Fibroblast of skin of left quadriceps (primary cell): ENCODE measurements at places on chromosomes 13 and 19.

GRCh38 chr13:33147832-33148231 lies 131.6 kb downstream of the KL start:
- DNase-seq: no peak

DNA sequence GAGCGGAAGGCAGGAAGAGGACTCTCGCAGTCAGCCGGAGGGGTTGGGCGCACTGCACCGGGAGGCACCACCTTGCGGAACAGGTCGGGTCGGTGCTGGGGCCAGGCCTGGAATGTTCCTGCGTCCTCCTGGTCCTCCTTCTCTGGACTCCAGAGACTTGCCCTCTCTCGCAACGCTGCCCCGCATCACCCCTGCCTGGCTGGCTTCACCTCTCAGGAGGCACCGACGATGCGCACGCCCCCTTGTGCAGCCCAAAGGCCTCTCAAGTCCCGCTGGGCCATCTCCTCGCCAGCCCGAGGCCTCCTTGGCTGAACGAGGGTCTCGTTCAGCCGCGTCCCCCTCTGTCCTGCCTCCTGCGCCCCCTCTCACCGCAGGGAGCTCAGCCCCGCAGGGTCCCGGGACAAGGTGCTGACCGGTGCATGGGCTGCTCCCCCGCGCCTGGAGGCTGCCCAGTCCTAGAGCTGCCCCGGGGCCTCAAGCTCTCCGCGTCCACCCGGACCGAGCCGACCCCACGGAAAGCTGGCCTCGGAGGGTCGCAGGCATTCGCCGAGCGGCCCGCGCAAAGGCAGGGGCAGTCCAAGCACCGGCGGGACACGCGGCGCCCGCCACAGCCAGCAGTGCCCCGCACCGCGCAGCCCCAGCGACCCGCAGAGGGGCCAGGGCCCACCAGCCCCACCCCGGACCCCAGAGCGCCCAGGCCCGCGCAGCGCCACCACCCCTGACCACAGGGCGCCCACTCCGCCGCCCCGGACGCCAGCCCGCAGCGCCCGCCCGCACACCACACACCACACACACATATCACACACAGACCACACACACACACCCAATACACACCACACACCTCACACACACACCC lies 133.8 kb downstream of the CRYL1 start:
- no peak for DNase-seq

DNA sequence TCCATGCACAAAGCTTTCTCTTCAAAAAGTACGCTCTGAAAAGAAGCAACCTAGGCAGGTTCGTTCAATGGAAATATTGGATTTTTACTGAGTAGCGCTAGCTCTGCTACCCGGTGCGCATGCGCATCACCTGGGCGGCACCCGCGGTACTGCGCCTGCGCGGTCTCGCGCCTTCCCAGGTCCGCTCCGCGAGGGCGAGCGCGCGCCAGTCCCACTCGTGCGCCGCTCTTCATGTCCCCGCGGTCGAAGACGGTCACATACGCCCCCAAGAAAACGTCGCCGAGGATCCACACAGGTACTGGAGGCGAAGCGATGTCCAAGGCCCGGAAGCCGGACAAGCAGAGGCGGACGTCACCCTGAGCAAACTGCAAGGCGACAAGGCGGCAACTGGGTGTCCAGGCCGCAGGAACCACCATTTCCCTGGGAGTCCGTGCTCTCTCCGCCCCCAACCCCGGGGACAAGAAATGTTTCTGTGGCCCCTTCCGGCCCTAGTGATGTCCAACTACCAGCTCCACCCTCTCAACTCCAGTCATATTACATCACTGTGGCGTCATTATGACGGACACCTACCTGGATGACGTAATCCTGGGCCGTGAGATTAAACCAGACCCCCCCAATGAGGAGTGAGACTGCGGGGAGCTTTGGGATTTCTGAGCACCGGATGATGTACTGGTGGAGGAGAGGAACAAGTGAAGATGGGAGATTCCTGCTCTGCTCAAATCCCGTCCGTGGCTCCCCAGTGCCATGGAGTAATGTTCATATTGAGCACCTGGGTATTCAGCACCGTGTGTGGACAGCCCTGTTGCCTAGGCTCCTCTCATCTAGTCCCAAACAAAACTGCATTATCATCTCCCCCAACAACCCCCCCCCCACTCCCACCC lies 4.8 kb upstream of the KCNC3 start:
- DNase-seq: no peak

GRCh38 chr19:49937750-49938381 lies 8.6 kb upstream of the NUP62 start:
- DNase-seq: peak; percentile 26

DNA sequence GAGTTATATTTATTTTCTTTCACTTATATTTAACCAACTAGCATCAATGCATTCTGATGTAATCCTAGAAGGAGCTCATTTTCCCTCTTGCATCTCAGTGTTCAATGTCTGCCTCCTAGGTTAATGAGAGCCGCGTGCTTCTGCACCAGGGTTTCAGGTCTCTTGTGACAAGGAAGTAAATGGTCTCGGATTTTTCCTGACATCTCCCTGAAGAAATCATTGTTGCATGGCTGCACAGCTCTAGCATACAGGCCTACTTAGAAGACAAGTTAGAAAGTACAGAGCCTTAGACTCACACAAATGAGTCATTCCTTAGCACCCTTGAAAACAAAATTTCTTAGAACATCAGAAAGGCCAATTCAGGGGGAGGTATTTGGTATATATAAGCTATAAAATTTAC lies 57.2 kb upstream of the KLF12 start:
- DNase-seq: no peak

DNA sequence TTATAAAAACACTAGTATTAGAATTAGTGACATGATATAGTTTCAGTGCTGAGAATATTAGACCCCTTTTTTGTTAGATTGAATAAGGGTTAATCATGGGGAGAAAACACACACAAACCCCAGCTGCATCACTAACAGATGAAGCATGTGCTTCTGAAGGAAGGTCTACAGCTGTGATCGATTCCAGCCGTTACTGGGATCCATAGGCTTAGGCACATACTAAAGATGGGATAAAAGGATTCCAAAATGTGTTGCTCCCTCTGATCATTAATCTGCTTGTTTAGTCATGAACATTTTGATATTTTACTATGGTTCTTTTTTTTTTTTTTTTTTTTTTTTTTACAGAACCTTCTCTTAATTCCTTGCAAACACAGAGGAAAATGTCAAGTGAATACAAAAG lies 1591.3 kb downstream of the EFNB2 start:
- DNase-seq: no peak

DNA sequence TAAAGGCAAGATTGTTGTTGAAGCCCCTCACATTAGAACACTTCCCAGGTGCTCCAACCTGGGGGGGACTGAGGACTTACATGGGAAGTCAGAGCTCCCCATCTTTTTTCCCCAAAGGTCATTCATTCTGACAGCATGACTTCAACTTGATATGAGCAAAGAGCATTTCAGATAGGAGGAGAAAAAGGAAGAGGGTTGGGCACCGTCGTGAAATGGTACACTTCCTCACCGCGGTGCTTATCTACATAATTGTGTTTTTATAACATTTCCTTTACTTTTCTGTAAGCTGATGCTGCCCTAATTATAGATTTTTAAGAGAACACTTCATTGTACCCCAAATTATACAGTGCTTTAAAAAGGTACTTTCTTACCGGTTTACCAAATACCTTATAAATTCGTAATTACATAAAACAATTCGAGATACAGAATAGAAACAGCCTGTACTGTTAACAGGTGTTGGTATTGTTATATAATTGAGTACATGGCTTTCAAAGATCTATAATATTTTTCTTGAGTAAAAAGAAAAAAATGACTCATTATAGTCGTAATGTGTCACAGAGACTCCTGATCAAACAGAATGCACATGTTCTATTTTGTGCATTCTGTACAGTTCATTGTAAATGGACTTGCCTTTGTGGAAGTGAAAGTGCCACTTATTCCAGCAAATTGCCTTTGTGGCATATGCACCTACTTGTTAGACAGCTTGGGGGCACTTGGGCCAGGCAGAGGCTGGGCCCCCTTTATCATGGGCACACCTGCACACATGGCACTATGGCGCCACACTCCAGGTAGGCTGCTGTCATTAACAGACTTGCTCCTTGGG lies 81.8 kb downstream of the GGACT start:
- DNase-seq: no peak

- DNase-seq: no peak
Measured at GRCh38 chr19:19214159-19214490, 2.4 kb downstream of the NCAN start.

- DNase-seq: no peak
Measured at GRCh38 chr13:97134364-97135095, 87.6 kb upstream of the MBNL2 start.

- no peak for DNase-seq
Measured at GRCh38 chr13:97226788-97227627, 4.9 kb downstream of the MBNL2 start.

DNA sequence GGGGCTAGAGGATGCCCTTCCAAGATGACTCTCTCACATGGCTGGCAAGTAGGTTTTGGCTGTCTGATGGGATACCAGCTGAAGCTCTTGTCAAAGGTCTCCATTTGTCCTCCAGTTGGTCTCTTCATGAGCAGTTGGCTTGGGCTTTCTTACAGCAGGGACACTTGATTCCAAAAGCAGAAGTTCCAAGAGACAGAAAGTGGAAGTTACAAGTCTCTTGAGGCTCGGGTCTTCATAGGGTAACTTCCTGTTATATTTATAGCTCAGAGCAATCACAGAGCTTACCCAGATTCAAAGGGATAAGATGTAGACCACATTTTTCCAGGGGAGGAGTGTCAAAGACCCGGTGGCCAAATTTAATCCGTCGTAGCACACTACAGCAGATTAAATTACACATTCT lies 440.0 kb downstream of the RFC3 start:
- DNase-seq: no peak

DNA sequence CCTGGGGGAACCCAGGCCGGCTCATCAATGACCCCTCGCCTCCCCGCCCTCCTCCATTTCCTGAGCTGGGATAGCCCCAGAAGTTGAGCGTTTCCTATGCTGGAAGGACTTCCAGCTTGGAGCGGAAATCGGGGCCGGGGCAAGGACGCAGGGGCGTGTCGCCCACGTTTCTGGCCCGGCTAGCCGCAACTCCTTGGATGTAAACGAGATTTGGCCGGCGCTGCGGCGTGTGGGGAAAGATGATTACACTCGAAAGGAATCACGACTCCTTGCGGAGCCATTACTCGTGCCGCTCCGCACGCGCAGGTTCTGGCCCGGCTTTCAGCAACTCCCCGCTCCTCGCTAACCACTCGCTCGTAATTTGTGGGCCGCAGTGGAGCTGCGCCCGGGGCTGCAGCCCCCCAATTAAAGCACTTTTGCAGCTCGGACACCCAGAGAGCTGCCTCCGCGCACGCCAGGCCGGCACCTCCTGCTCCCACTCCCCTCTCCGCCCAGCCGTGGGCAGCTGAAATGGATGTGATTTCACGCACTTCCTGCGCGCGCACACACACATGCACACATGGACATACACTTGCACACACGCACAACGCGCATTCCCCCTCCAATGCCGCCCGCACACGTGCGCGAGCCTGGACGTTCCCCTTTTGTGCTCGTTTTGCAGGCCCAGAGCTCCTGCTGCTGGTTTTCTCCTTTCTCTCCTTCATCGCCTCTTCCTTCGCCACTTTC lies 15.7 kb downstream of the ZIC5 start:
- no peak for DNase-seq

- DNase-seq: no peak
Measured at GRCh38 chr19:33442706-33443105, 69.2 kb downstream of the CEBPG start.

DNA sequence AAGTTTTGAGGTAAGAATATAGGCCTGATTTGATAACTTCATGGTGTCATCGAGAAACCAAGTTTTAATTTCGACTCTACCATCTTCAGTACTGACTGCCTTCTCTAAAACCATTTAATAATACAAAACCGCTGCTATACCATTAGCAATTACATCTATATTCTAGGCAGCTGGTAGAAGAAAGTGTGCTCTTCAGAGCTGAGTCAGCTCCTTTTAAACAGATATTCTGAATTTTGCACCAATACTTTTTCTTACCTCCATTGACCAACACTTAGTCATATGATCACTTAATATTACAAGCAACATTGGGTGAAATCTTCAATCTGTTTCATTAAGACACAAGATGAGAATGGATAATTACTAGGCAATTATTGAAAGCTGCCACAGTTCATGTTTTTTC lies 1667.8 kb downstream of the PCDH9 start:
- DNase-seq: no peak

DNA sequence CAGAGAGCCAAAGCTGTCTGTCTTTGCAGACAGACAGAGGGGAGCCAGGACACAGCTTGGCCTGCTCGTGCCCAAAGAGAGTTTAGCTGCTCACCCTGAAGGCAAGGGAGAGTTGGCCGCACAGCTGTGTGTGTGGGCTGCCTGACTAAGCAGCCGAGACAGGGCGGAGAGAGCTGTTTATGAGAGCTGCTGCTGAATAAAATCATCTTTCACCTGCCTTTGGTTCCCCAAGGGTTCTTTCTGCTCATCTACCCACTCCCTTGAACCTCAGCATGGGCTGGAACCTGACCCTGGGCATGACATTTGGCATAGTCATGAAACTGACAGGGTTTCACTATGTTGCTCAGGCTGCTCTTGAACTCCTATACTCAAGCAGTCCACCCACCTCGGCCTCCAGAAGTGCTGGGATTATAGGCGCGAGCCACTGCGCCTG lies 98.2 kb downstream of the RBM26 start:
- DNase-seq: no peak

DNA sequence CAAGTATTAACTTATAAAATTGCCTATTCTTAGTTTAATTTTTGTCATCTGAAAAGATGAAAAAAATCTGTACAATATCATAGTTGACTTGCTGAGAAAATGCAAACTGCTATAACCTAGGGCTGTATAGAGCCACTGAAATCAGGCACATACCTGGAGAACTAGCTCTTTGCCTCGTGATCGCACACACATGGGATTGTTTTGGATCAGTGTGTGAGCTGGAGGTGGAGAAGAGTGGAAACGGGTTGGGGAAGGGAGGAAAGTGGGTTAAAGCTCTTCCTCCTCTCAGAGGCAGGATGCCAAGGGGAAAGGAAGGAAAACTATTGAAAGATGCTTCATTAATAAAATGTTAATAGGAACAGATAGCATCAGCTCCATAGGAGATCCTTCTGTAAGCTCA lies 2.7 kb downstream of the MTUS2 start:
- DNase-seq: no peak

GRCh38 chr13:44368599-44369368 lies 4.8 kb upstream of the SERP2 start:
- no peak for DNase-seq

- DNase-seq: no peak
Measured at GRCh38 chr19:17778251-17778967, 16.5 kb upstream of the B3GNT3 start.

GRCh38 chr19:16359074-16359473 lies 34.4 kb downstream of the KLF2 start:
- DNase-seq: no peak
